ENCODE measurements at places on chromosomes 3 and 15. TPM values are rescaled to one million over a fixed set of nuclear protein-coding genes. Genes with fewer than 3 reads are reported as not detected.

ANKUB1 gene
- total RNA-seq: not detected

PLSCR4 gene
- total RNA-seq: not detected

DNA sequence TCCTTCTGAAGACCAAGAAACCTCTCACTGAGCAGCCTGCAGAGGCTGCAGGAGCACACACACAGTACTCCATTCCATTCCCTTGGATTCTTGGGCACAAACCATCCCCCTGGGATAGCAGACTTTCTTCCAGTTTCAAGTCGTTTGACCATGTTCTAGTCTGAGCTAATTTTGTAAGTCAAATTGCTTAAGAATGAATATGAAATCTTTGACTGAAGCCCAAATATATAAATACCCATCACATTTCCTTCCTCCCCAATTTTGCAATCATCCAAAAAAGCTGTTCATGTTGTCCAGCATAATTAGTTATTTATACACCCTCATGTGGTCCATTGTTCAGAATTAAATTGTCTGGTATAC, 231.2 kb upstream of the TPRG1 start:
- DNase-seq: no peak
- no peaks in the 10 kb centered on the region for H3K36me3 ChIP-seq
- H3K4me3 ChIP-seq: no peak overlapping the region
- peaks cover 3% of the 10 kb centered on the region for H3K4me1 ChIP-seq
- H3K27ac ChIP-seq: no peak overlapping the region
- peaks cover 6% of the 10 kb centered on the region for H3K27me3 ChIP-seq

GRCh38 chr3:177196456-177197040, 734 bp downstream of the TBL1XR1 start:
- peak overlapping the region; percentile 90 for H3K4me3 ChIP-seq
- peak overlapping the region; percentile 99 for H3K27ac ChIP-seq
- no peak for DNase-seq
- peaks cover 49% of the 10 kb centered on the region for H3K4me1 ChIP-seq

- H3K27me3 ChIP-seq: no peaks in the 10 kb centered on the region
- DNase-seq: no peak
- H3K27ac ChIP-seq: peak overlapping the region; percentile 50
- peak overlapping the region; percentile 68 for H3K4me3 ChIP-seq
- H3K36me3 ChIP-seq: peaks cover 19% of the 10 kb centered on the region
These were observed 1.4 kb downstream of the GYG1 start for GRCh38 chr3:148992635-148993255.

- H3K4me1 ChIP-seq: no peaks in the 10 kb centered on the region
- H3K4me3 ChIP-seq: no peak overlapping the region
- no peak for DNase-seq
- no peaks in the 10 kb centered on the region for H3K27me3 ChIP-seq
- no peak overlapping the region for H3K27ac ChIP-seq
These were observed 11.2 kb downstream of the SH3GL3 start for GRCh38 chr15:83458381-83458780.

- no peaks in the 10 kb centered on the region for H3K27me3 ChIP-seq
- no peaks in the 10 kb centered on the region for H3K36me3 ChIP-seq
- H3K4me1 ChIP-seq: peaks cover 6% of the 10 kb centered on the region
- DNase-seq: no peak
- H3K4me3 ChIP-seq: no peak overlapping the region
These were observed 33.5 kb downstream of the RAB6B start for GRCh38 chr3:133862161-133862560.

DNA sequence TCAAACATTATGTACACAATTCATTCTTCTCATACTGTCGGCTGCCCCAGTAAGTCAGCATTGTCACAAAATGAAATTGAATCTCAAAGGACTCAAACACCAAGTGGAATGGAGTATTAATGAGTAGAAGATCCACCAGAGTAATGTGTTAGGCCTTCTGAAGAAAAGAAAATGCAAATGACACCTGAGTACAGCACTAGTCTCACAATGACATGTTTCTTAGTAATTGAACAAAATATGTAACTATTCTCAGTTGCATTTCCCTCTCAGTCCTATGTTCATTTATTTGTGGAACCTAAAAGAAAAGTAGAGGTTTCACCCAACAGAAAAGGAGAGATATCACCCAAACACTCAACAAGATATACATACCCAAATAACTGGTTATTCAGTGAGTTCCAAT, 283.9 kb upstream of the THBS1 start:
- no peaks in the 10 kb centered on the region for H3K4me1 ChIP-seq
- no peaks in the 10 kb centered on the region for H3K36me3 ChIP-seq
- peaks cover 13% of the 10 kb centered on the region for H3K27me3 ChIP-seq
- DNase-seq: no peak
- no peak overlapping the region for H3K4me3 ChIP-seq
- H3K27ac ChIP-seq: no peak overlapping the region

DNA sequence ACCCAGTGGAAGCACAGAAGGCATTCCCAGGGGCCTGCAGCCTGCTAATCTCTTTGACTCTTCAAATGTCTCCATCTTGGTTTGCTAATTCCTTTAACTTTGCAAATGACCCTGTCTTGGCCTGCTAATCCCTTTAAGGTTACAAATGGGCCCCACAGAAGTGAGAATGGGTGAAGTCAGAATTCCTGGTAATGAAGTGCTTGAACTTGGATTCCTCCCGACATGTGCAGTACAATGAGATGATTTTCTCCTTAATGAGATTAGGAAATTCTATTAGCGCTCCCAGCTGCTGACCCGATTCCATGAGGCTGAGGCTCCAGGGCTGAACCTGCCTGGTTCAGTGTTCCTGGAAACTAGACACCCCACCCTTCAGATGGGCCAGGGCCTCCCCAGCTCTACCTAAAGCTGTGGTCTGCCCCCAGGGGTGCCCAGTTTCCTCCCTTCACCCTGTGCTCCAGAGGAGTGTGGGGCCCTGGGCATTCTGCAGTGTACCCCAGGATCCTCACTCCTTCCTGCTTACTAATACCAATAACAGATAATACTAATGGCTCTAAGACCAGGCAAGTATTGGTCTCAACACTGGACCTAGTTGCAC, 47.4 kb downstream of the SCN5A start:
- no peak for DNase-seq
- H3K27me3 ChIP-seq: peaks cover 4% of the 10 kb centered on the region
- no peak overlapping the region for H3K4me3 ChIP-seq
- H3K27ac ChIP-seq: no peak overlapping the region
- H3K36me3 ChIP-seq: no peaks in the 10 kb centered on the region
- no peaks in the 10 kb centered on the region for H3K4me1 ChIP-seq

TYRO3 gene
- total RNA-seq: 4.3 TPM

GRCh38 chr3:139264375-139264774, 79.4 kb upstream of the MRPS22 start:
- H3K27me3 ChIP-seq: peaks cover 2% of the 10 kb centered on the region
- H3K4me3 ChIP-seq: no peak overlapping the region
- H3K27ac ChIP-seq: no peak overlapping the region
- DNase-seq: no peak
- H3K4me1 ChIP-seq: no peaks in the 10 kb centered on the region
- no peaks in the 10 kb centered on the region for H3K36me3 ChIP-seq

DNA sequence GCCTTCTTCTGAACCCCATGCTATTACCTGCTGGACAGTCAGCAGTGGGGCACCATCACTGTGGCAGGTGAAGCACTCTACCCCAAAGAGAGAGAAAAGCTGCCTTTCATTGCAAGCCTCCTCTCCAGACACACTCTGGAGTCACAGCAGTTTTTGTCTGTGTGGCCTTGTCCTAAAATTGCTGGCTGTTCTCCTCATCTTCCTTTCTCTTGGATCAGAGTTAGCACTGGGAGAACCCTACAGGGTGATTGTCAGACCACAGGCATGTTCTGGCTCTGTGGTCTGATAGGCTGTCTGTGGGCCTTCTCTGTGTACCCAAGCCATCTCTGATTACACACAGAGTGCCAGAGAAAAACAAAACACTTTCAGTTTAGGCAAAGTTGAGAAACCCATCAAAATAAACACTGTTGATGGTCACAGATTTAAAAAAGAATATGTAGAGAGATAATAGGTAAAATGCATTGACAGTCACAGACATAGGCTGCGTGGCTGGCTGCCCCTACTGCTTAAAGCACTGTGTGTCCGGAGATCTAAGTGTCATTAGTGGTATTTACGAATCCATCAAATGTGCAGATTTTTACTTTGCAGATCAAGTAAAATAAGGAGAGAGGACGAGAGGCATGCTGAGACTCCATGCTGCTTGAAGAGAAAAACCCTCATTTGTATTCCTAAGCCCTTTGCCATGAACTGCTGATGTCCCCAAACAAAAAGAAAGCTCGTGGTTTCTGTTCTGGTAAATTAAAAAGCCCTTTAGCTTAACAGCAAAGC, 689.9 kb downstream of the TUSC7 start:
- H3K4me1 ChIP-seq: no peaks in the 10 kb centered on the region
- no peak overlapping the region for H3K27ac ChIP-seq
- no peaks in the 10 kb centered on the region for H3K27me3 ChIP-seq
- no peak overlapping the region for H3K4me3 ChIP-seq
- no peak for DNase-seq

- no peak for DNase-seq
- H3K27me3 ChIP-seq: no peaks in the 10 kb centered on the region
- H3K36me3 ChIP-seq: no peaks in the 10 kb centered on the region
- no peaks in the 10 kb centered on the region for H3K4me1 ChIP-seq
These were observed 74.6 kb downstream of the FMN1 start for GRCh38 chr15:33119865-33120264.

ARPP21 gene
- total RNA-seq: not detected

IL17RC gene
- total RNA-seq: 0.40 TPM

DNA sequence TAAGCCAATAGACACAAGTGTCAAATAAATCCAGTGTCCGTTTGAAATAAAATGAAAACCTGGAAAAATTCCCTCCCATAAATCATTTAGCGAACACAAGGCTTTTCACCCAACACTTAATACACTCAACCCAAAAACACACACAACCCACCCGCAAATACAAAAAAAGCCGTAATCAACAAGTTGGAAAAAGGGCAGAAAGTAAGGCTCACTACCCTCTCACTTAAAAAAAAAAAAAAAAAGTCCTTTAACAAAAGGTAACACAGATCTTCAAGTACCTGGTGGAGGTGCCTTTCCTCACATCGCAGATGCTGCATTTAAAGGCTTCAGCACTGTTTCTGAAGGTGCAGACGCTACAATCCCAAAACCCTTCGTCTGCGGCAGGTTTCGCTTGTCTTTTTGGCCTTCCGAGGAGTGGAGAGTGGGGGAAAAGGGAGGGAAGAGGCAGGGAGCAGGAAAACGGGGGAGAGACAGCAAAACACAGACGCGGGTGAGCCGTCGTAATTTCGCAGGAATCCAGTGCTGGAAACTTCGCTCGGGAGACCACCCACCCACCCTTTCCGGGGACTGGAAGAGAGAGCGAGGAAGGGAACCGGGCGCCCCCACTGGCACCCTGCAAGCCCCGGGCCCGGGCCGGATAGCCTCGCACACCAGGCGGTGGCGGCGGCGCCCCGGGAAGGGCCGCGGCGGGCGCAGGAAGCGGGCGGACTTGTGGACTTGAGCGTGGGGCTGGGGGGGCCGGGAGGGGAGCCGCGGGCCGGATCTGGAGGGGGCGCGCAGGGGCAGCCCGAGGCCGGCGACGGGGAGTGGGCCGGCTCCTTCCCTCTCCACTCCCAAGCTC, 401.8 kb downstream of the SHQ1 start:
- H3K27ac ChIP-seq: peak within 1 kb of the TSS; percentile 95
- peaks cover 38% of the 10 kb centered on the region for H3K36me3 ChIP-seq
- peaks cover 41% of the 10 kb centered on the region for H3K4me1 ChIP-seq
- DNase-seq: no peak
- peak within 1 kb of the TSS; percentile 99 for H3K4me3 ChIP-seq

SPINK8 gene
- total RNA-seq: not detected

INTS14 gene
- total RNA-seq: 42.7 TPM

DNA sequence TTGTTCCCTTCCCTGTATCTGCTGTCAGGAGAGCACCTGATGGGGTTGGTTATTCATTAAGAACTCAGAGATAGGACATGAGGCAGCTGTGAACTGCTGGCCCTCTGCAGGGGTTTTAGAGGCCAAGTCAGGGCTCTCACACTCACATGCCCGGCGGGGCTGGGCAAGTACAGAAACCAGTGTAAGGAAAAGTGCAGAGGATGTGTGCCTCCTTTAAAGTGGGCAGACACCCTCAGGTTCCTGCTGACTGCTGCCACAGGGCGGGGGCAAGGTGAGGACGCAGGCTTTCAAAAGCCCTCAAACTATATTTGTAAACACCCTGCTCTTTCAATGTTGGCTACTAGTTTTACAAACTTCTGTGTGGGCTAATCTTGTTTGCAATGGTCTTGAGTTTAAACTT, 22.4 kb downstream of the CXCR6 start:
- no peaks in the 10 kb centered on the region for H3K27me3 ChIP-seq
- H3K27ac ChIP-seq: peak overlapping the region; percentile 77
- no peak overlapping the region for H3K4me3 ChIP-seq
- peaks cover 73% of the 10 kb centered on the region for H3K4me1 ChIP-seq
- peak; percentile 41 for DNase-seq
- H3K36me3 ChIP-seq: peaks cover 85% of the 10 kb centered on the region

GRCh38 chr3:26118165-26118564, 328.3 kb downstream of the OXSM start:
- H3K4me3 ChIP-seq: no peak overlapping the region
- H3K36me3 ChIP-seq: no peaks in the 10 kb centered on the region
- H3K27ac ChIP-seq: no peak overlapping the region
- no peaks in the 10 kb centered on the region for H3K4me1 ChIP-seq
- no peak for DNase-seq

- no peaks in the 10 kb centered on the region for H3K27me3 ChIP-seq
- no peaks in the 10 kb centered on the region for H3K36me3 ChIP-seq
- H3K4me1 ChIP-seq: peaks cover 10% of the 10 kb centered on the region
- no peak overlapping the region for H3K4me3 ChIP-seq
- no peak overlapping the region for H3K27ac ChIP-seq
These were observed 48.8 kb downstream of the TIPARP start for GRCh38 chr3:156723182-156723619.

OIP5 gene
- total RNA-seq: 13.0 TPM

MYZAP gene
- 0.63 TPM for total RNA-seq

DNA sequence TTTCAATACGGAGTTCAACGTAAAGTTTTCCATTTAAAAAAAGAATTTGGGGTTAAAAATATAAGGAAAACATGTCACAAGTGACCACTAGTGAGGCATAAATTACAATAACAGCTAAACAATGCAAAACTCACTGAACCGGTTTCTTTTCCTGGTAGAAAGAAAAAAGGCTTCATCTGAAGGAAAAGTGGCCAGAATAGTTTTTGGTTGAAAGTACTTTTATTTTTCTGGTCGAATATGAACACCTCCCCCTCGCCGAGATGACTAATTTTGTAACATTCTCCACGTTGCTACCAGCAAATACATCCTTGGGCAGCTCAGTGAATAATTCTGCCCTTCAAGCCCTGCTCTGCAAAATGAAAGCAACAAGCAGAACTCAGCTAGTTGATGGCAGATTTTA, 3.9 kb upstream of the SRGAP3 start:
- H3K27me3 ChIP-seq: peaks cover 3% of the 10 kb centered on the region
- no peak for DNase-seq
- peaks cover 16% of the 10 kb centered on the region for H3K4me1 ChIP-seq
- H3K36me3 ChIP-seq: peaks cover 3% of the 10 kb centered on the region
- no peak overlapping the region for H3K27ac ChIP-seq

FBLN2 gene
- not detected for total RNA-seq

GRK7 gene
- total RNA-seq: not detected
